ENCODE measurements at places on chromosomes 6 and 20.
A peak's percentile ranks its signal among the peaks of the same experiment; 100 is the strongest.

DNA sequence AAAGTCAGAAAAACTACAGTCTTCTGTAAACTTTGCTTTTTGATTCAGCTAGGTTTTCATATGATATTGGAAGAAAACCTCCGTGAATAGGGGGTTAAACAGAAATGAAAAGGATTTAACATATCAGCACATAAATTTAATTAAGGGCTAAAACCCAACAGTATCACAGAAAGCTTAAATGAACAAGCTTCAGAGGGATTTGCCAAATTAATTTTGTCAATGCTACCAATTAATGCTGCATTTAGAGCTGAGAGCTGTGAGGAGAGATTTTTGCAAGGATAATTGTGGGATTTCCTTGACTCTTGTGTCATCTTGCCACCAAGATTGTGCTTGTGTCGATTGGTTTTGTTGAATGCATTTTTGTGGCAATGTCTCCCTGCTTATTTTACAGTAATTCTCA, 379.9 kb downstream of the CD109 start:
- DNase-seq, result no peak

- DNase-seq, result no peak
These were observed 8.8 kb upstream of the BPHL start for GRCh38 chr6:3109761-3110160.

- no peak for DNase-seq
These were observed 88.1 kb upstream of the STMND1 start for GRCh38 chr6:17013701-17014100.

GRCh38 chr20:19074828-19075516, 137.5 kb upstream of the SLC24A3 start:
- DNase-seq, result peak; percentile 6

DNA sequence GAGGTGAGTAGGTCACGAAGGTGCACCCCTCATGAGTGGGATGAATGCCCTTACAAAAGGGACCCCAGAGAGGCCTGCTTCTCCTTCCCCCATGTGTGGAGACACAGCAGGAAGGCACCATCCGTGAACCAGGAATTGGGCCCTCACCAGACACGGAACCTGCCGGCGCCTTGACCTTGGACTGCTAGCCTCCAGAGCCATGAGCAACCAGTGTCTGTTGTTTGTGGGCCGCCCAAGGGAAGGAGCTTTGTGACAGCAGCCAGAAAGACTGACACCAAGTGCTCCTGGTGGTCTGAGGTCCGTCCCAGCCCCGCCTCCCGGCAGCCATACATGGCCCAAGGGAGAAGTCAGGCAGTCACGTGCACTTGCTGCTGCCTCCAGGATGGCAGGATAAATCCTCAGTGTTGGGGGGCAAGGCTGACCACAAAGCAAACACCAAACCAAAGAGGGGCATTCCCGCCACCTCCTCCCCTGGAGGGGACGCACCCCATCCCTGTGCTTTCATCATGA, 29.3 kb downstream of the CDH4 start:
- no peak for DNase-seq

DNA sequence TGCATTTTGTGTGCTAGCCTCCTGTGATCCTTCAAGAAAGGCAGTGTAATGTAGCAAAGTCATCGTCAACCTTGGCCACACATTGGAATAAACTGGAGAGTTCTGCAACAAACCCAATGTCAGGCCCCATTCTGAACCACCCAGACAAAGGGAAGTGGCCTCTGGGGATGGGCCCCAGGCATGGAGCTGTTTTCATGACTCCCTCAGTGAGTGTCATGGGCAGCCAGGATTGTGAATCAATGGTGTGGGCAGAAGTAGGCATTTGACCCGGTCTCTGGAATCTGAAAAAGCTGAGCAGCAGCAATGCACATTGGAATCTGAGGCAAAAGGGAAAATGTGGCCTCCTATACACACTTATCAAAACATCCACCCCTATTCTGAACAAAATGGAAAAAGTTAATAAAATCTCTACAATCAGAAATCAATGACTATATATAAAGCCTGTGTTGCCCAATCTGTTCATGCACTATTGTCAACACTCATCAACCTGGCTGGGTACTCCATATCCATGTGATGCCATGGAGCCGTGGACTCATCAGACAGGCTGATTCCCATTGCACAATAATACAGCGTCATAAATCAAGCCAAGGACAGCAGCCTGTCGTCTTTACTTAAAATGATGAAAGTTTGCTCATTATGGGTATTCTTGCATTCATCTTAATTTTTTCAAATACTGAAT, 134.9 kb upstream of the STMND1 start:
- DNase-seq, result no peak

DNA sequence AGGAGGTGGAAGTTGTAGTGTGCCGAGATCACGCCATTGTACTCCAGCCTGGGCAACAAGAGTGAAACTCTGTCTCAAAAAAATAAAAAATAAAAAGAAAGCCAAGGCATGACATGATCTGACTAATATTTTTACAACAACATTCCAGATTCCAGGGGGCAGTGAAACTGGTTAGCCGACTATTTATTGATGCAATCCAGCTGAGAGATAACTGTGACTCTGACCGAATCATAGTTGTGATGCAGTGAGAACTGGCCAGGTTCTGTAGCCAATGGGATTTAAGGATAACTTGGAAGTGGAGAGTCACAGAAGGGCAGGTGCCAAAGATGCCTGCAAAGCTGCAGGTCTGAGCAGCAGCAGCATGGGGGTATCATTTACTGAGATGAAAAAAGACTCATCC, 82.9 kb upstream of the TSHZ2 start:
- no peak for DNase-seq

DNA sequence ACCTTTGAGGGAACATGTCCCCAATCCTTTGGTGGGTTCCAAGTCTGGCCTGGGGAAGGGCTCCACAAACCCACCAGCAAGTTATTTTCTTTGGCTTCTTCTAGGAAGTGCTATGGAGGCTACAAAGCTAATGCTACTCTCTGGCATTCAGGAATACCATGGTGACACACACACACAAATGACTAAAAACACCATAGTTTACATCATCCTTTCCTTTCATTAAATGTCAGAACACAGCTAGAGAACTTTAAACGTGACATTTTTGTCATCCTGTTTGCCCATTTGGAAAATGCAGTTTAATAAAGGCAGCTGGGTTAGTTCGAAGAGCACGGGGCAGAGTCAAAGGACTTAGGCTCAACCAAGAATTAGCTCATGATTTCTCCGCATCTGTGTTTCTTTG, 40.2 kb upstream of the PROKR2 start:
- DNase-seq, result no peak

DNA sequence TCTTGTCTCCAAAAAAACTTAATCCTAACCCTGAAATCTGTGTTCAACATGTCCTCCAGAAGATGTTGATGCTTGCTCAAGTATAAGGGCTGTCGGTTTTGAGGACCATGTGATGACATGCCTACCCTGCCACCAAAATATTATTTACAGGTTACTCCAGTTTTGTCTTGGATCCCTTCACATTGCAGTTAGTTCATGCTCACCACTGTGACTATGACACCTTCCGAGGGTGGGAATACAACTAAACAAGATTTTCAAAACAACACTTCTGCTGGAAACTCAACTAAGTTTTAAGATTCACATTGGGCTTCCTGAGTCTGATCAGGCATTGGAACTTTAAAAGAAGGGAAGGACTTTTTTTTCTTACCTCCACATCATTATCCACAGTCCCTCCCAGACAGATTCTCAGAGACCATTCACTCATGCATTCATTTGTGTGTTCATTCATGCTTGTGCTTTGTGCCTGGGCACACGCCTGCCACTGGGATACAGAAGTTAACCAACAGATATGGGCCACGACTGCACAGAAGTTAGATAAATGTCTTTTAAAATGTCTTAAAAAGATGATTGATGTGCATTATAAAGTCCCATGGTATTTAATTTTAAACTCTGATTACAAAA, 118.7 kb upstream of the GJE1 start:
- DNase-seq, result no peak

GRCh38 chr6:72809746-72810379, 188.0 kb downstream of the KCNQ5 start:
- DNase-seq, result no peak

GRCh38 chr20:53837126-53837826, 233.1 kb downstream of the BCAS1 start:
- DNase-seq, result no peak

DNA sequence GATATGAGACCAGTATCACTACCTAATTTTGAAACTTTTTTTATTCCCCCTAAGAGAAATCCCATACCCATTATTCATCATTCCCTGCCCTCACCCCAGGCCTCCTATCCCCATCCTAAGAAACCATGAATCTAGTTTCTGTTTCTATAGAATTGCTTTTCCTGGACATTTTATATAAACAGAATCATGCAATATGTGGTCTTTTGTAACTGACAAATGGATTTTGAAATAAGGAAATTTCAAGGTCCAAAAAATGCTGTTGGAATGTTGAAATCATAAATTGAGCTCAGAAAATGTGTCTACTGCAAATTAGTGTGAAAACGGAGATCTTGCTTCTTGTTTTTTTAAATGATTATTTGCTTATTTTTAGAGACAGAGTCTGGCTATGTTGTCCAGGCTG, 25.1 kb downstream of the RNF217 start:
- no peak for DNase-seq

- DNase-seq, result no peak
These were observed 276.5 kb upstream of the TCF21 start for GRCh38 chr6:133612459-133612858.

DNA sequence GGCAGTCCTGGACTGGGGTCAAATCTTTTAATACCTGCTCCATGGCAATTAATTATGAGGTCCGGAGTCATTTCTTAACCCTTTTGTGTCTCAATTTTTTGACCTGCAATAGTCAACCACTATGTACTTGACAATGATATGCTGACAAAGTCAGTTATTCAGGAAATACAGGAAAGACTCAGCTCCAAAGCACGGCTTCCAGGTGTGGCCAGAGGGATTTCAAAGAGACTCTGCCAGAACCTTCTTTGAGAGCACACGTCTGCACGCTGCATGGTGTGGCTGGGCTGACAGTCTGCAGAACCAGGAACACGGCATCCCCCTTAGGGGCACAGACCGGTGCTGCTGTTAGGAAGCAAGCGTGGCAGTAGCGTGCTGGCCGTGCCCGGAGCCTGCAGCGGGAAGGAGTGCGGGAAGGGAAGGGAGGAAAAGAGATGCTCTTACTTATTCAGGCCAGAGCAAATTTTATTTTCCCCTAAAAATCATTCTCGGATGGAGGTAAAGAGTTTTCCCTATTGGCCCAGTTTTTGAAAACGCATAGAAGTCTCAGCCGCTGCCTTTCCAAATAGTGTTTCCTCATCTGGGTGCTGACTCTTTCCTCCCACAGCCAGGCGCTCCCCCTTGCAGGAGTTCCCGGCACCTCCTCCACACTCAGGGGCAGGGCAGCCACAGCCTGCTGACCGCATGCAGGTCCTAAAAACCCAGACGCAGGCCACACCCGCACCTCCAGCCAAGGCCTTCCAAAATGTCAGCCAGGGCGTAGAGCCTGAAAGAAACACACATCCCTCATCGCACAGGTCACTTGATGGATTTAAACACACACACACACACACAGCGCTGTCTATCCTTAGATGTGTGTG, 187.4 kb upstream of the SNX9 start:
- no peak for DNase-seq

DNA sequence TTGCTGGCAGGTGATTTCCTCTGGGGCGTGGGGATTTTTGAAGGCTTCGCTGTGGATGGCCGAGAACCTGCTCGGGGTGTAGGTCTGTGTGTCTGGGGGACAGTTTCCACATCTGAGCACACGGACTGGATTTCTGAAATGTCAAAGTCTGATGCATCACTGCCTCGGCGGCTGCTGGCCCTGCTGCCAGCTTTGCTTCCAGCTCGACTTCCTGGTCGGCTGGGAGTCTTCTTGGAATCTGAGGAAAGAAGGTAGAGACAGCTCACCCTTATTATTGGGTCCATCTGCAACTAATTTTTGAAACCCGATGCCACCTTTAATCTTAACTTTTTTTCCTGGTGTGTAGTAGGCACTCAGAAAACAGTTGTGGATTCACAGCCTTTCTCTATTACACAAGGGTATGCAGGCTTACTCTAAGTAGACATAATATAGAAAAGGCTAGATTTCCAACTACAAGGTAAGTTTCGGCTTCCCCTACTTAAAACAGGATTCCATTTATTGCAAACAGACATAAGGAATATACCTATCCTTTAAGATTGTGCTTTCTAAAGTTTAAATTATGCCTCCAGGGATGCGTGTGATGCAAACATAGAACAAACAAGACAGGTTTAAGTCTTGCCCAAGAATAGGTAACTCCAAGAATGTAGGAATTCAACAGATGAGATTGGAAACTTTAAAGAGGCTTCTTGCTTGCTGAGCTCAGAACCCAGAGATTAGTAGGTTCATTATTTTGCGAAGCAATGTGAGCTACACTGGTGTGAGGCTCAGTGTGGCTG, 183.5 kb downstream of the DST start:
- DNase-seq, result no peak

DNA sequence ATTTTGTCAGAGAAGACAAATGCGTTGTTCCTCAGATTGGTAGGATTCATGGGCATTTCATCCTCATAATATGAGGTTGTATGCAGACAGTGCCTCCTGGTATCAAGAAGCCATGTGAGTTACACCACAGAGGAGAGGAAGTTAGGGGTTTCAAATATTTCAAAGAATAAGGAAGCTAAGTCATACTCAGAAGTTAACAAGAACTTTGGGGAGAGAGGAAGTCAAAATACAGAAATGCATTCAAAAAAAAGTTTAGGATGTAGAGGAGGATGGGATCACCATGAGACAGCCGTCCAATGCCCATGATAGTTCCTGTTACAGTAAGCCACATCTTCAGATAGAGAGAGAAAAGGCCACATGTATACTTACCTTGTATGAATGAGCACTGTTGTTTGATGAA, 22.3 kb downstream of the HLA-DOB start:
- no peak for DNase-seq

DNA sequence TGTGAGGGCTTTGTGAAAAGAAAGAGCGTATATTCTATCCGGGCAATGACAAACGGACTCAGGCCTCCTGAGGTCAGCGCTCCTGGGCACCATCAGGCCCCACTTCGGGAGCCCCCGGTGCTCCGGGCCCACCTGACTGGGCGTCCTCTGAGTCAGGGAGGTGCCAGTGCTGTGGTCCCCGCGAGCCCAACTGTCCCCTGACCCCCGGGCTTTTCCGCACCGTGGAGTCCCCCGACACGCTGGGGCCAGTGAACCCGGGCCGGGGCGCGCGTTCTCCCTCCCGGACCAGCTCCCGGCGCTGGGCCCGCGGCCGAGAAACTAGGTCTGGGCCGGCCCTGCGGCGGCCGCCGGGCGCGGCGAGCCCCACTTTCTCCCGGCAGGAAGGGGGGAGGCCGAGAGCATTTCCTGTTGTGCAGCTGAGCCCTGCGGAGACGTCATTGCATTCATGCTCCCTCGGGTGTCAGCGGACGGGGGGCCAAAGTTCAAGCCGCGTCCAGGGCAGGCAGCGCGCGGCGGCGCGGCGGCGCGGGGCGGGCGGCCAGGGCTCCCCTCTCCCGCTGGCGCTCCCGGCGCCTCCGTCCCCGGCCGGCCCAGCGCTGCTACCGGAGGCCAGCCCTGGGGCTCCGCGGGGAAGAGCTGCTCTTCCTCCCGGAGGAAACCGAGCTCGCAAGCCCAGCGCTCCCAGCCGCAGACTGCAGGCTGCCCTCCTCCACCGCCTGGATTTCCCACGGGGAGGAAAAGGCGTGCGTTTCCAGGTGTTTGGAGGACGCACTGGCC, 18.3 kb downstream of the HIVEP2 start:
- peak; percentile 73 for DNase-seq

GRCh38 chr6:168231393-168231957, 88.1 kb downstream of the DACT2 start:
- no peak for DNase-seq

All from T-helper 1 cell (primary cell).